ENCODE measurements at places on chromosomes 2 and 18. TPM values are rescaled to one million over a fixed set of nuclear protein-coding genes. Genes with fewer than 3 reads are reported as not detected.

SERPINB7 gene
- 1.9 TPM for polyA plus RNA-seq

SALL3 gene
- polyA plus RNA-seq = 0.54 TPM

GRCh38 chr18:64809801-64810200, 660.9 kb upstream of the LINC00305 start:
- DNase-seq = no peak

DNA sequence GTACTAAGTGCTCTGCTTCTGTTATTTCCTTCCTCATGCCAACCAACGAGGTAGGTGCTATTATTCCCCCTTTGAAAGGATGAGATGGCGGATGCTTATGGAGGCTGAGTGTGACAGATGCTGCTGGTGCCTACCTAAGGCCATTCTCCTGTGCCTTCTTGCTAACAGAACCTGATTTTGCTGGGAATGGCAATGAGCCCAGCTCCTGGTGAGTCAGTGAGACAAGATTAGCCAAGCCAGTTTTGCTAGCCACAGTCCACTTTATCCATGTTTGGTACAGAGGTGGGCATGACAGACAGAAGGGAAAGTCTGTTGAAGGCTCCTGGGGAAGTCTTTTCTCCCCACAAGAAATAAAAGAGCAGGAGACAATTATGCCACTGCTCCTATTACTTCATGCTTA, 43.7 kb upstream of the TMEM163 start:
- no peak for DNase-seq

GRCh38 chr2:134432435-134432883, 178.6 kb downstream of the MGAT5 start:
- peak; percentile 48 for DNase-seq

- DNase-seq = no peak
Measured at GRCh38 chr18:57294547-57294946, 57.8 kb upstream of the ST8SIA3 start.

GRCh38 chr18:39781565-39781964, 2173.5 kb upstream of the PIK3C3 start:
- no peak for DNase-seq

GRCh38 chr18:21331065-21331464, 89.0 kb downstream of the GREB1L start:
- DNase-seq = no peak

DNA sequence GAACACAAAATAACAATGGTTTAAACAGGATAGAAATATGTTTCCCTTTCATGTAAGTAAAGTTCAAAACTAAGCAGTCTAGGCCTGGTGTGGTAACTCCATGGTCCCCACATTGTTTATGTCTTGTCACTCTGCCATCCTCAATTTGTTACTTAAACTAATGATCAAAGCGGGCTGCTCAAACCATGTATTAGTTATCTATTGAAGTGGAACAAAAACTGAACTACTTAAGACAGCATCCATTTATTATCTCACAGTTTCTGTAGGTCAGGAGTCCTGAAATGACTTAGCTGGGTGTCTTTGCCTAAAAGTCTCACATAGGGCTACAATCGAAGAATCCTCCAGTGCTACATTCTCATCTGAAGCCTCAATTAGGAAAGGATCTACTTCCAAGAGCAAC, 91.6 kb downstream of the NAB1 start:
- DNase-seq = no peak

DNA sequence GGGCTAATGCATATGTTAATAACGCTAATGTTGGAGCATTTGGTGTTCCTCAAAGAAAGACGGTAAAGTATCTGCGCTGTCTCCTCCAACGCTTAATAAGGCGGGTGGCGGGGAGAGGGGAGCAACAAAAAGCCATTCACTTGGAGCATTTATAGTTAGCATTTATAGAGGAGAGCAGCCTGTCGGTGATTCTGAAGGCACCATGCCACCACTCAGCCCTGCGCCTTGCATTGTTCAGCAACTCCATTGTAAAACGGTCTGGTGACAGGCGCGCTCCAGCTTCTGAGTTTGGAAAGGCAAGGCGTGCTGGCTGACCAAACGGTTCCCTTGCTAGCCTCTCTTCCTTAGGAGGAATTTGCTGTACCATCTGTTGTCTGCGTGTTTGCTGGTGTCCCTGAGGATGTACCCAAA, 83.9 kb downstream of the LYPD1 start:
- no peak for DNase-seq

DNA sequence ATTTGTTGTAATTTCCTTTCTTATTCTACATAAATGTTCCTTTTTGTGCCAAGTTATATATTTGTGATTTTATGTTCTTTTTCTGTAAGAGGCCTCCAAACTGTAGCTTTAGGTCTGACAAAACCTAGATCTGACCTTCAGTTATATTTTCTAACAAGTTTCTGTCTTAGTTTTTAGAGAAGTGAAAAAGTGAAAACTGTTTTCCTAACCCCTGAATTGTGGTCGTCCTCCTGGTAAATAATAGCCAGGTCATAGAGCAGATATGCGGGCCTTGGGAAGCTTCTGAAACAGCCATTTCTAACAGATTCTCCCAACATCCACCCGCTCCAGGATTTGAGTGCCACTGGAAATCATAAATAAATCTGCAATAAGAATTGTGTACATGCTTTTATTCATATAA, 398.4 kb upstream of the CWC22 start:
- DNase-seq = no peak

DNA sequence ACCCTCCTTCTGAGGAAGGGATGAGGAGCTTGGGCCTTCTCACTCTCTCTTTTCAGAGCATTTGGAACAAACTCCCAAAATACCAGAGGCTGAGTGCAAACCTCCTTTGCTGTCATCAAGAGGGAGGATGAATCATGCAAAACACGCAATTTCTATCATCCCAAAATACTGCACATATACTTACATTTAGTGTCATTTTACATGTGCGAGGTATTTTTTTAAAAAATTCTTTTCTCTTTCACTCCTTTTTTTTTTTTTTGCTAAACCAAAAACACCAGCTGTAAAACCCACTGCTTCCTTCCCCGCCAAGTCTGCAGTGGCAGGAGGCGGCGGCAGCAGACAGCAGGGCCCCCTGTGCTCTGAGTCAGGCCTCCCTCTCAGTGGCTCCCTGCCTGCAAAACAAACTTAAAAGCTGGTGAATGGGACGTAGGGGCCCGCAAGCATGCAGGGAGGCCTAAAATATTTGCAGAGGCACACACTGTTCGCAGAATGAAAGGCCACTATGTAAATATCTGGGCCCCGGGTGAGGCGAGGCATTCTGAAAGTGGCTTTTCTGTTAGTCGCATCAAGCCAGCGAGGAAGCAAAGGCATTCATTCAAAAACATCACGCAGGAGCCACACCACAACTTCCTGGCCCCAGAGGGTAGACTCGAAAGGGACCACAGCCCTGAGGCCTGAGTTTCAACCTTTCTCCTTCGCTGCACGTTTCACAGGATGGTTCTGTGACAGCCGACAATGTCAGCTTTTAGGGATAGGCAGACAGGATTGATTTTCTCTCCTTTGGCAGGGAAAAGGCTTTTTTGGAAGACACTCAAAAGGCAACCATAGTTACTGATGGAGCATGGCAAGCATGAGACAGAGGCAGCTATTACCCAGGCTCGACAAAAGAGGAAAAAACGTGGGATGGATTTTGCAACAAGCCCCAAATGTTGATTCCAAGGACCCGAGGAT, 73.4 kb downstream of the ACTR2 start:
- DNase-seq = peak; percentile 64

GRCh38 chr2:184599872-184600222, 1.5 kb downstream of the ZNF804A start:
- no peak for DNase-seq

- DNase-seq = peak; percentile 95
Measured at GRCh38 chr2:60530660-60531281, 22.7 kb downstream of the BCL11A start.

GRCh38 chr2:217060516-217060915, 200.7 kb upstream of the TNP1 start:
- DNase-seq = no peak

- DNase-seq = no peak
Measured at GRCh38 chr18:42112657-42113420, 157.8 kb downstream of the PIK3C3 start.

DNA sequence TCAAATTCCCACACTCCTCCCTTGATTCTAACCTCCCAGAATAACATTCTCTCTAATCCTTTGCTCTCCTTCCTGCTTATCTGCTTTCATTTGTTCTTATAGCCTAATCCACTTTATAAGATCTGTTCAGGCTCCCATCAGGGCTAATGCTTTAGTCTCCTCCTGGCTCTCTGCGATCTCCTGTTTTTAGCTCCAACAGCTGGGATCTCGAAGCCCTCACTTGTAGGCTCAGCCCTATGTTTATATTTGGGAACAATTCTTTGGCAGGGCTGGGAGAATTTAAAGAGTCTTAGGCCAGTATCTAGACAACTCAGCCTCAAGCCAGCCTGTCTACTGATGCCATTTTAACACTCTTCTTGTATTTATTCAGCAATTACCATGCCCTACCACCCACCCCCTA, 27.2 kb upstream of the RAPH1 start:
- peak; percentile 15 for DNase-seq

All from hepatocyte (in vitro differentiated cells).